ENCODE measurements at places on chromosomes 5 and 9. TPM values are rescaled to one million over a fixed set of nuclear protein-coding genes. Genes with fewer than 3 reads are reported as not detected.

- H3K4me1 ChIP-seq = peaks cover 17% of the 10 kb centered on the region
- H3K27me3 ChIP-seq = peaks cover 2% of the 10 kb centered on the region
- no peaks in the 10 kb centered on the region for H3K36me3 ChIP-seq
- no peak for DNase-seq
- H3K27ac ChIP-seq = no peak overlapping the region
- no peak overlapping the region for H3K4me3 ChIP-seq
Observed at GRCh38 chr9:95729046-95729445, 146.4 kb upstream of the ERCC6L2 start.

- H3K4me3 ChIP-seq = no peak overlapping the region
- no peak overlapping the region for H3K27ac ChIP-seq
- H3K36me3 ChIP-seq = no peaks in the 10 kb centered on the region
- DNase-seq = no peak
- H3K27me3 ChIP-seq = no peaks in the 10 kb centered on the region
- no peaks in the 10 kb centered on the region for H3K4me1 ChIP-seq
Observed at GRCh38 chr9:72384710-72385485, 19.9 kb upstream of the ZFAND5 start.

DNA sequence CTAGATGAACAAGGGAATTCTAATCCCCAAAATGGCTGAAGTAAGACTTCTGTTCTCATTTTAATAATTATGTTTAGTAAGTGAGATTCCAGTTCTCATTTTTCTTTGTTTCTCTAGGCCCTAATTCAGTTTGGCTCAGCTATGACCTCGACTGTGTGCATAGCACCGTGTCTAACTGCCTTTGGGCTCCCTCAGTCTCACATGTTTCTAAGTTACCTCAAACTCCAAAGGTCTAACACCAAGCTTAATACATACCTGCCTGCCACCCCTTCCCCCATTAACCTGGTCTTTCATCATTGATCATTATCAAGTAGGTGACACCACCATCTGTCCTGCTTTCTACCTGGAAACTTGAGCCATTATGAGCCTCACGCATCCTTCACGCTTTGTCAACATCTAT is 273.2 kb downstream of the SAXO1 start:
- H3K36me3 ChIP-seq = no peaks in the 10 kb centered on the region
- no peaks in the 10 kb centered on the region for H3K4me1 ChIP-seq
- no peak for DNase-seq
- no peak overlapping the region for H3K4me3 ChIP-seq
- no peaks in the 10 kb centered on the region for H3K27me3 ChIP-seq

DNA sequence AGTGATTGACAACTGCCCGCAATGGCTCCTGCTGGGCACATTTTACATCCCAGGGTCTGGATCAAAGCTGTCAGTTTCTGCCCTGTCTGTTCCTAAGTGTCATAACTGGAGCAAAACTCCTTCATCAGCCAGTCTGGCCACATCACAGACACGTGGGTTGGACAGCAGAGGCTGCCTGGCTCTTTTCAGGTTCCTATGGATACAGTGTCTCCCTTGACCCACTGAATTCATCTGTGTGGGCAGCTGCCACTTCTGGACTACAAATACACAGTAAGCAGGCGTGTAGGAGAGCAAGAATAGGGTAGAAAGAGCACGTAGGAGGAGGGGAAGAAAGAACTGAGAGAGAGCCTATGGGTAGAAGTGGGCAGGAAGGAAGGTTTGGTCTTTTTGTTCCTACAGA is 238.0 kb downstream of the ENC1 start:
- no peak overlapping the region for H3K27ac ChIP-seq
- H3K36me3 ChIP-seq = no peaks in the 10 kb centered on the region
- peaks cover 11% of the 10 kb centered on the region for H3K4me1 ChIP-seq
- no peak overlapping the region for H3K4me3 ChIP-seq
- H3K27me3 ChIP-seq = no peaks in the 10 kb centered on the region

- no peak for DNase-seq
- H3K36me3 ChIP-seq = no peaks in the 10 kb centered on the region
- no peak overlapping the region for H3K27ac ChIP-seq
- no peak overlapping the region for H3K4me3 ChIP-seq
- H3K27me3 ChIP-seq = no peaks in the 10 kb centered on the region
Observed at GRCh38 chr9:755454-756381, 85.8 kb upstream of the DMRT1 start.

GRCh38 chr5:83899326-83899970 is 178.8 kb upstream of the HAPLN1 start:
- H3K27ac ChIP-seq = no peak overlapping the region
- H3K4me3 ChIP-seq = no peak overlapping the region
- H3K36me3 ChIP-seq = no peaks in the 10 kb centered on the region
- no peaks in the 10 kb centered on the region for H3K27me3 ChIP-seq

DNA sequence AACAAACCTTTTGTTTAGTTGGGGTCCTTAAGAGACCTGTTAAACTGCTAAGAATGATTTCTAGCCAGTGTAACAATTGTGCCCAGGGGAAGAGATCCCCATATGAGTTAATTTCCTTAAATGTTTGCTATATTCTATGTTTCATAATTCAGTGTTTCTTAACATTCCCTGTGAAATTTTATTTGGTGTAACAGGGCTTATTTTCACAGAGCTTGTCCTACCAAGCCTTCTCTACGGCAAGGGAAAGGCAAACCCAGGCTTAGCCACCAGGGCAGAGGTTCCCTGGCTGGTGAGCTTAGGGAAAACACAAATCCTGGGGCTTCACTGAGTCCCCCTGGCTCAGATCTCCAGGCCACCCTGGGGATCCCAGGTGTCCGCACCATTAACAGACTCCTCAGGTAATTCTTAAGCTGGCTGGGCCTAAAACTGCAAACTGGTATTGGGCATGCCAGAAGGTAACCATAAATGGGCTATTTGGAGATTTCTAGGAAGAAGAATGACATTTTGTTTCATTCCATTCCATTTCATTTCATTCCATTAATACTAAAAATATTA is 17.0 kb upstream of the LCP2 start:
- H3K4me3 ChIP-seq = no peak overlapping the region
- no peak for DNase-seq
- H3K27me3 ChIP-seq = no peaks in the 10 kb centered on the region
- no peak overlapping the region for H3K27ac ChIP-seq
- no peaks in the 10 kb centered on the region for H3K36me3 ChIP-seq
- peaks cover 21% of the 10 kb centered on the region for H3K4me1 ChIP-seq

GRCh38 chr9:8037745-8038144 is 238.2 kb upstream of the DMAC1 start:
- H3K27me3 ChIP-seq = no peaks in the 10 kb centered on the region
- H3K4me1 ChIP-seq = no peaks in the 10 kb centered on the region
- no peaks in the 10 kb centered on the region for H3K36me3 ChIP-seq
- H3K27ac ChIP-seq = no peak overlapping the region

DNA sequence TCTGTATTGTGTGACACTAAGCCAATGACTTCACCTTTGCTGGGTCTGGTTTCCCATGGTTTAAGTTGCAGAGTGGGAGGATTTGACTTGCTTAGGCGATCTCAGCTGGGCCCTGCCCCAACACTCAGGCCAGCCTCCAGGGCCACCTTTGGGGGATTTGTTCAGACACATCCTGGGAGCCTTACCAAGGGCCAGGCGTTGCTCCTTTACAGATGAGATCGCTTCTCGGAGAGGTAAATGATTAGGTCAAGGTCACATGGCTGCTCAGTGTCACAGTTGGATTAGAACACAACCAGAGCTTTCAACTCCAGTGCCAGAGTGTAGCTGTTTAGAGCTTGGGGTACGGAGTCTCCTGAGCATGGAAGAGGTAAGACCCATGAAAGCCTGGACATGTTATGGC is 57.5 kb downstream of the COL27A1 start:
- no peaks in the 10 kb centered on the region for H3K27me3 ChIP-seq
- H3K4me3 ChIP-seq = no peak overlapping the region
- no peaks in the 10 kb centered on the region for H3K4me1 ChIP-seq
- no peak overlapping the region for H3K27ac ChIP-seq
- DNase-seq = no peak
- no peaks in the 10 kb centered on the region for H3K36me3 ChIP-seq

GRCh38 chr9:90805006-90805996 is 3.7 kb downstream of the SYK start:
- peaks cover 41% of the 10 kb centered on the region for H3K4me1 ChIP-seq
- DNase-seq = no peak
- peaks cover 4% of the 10 kb centered on the region for H3K36me3 ChIP-seq
- no peak overlapping the region for H3K4me3 ChIP-seq
- no peaks in the 10 kb centered on the region for H3K27me3 ChIP-seq

GRCh38 chr5:150333400-150333799 is 24.1 kb upstream of the TCOF1 start:
- no peaks in the 10 kb centered on the region for H3K27me3 ChIP-seq
- no peak for DNase-seq
- peaks cover 13% of the 10 kb centered on the region for H3K4me1 ChIP-seq
- no peak overlapping the region for H3K4me3 ChIP-seq

- no peaks in the 10 kb centered on the region for H3K27me3 ChIP-seq
- DNase-seq = no peak
- H3K27ac ChIP-seq = no peak overlapping the region
- no peaks in the 10 kb centered on the region for H3K4me1 ChIP-seq
- no peak overlapping the region for H3K4me3 ChIP-seq
Observed at GRCh38 chr5:90305041-90305720, 104.4 kb downstream of the CETN3 start.

DNA sequence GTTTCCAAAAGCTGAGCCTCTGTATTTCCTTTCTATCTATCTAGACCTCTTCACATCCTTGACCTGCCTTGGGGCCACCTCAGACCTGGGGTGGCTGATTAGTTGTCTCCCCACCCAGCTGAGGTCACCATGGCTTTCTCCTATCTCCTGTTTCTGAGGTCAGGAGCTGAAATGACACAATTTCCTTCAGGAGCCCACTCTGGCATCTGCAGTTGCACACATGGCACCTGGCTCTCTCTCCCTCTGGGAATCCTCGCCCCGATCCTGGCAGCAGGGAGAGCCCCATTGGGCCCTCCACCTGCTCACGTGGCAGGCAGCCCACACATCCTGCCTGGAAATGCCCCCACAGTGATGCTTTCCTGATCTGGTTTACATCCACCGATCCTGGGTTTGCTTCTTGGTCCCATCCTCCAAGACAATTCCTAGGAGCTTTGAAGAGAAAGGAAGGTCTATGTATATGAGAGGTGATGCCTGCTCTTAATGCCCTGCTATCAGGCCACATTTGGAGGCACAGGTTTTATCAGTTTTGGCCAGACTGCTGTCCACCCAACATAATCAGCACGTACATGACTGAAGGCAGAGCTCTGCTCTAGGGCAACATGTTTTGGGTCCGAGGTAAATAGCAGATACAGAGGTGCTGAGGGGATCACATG is 53.7 kb downstream of the MARCHF3 start:
- H3K27ac ChIP-seq = no peak overlapping the region
- H3K36me3 ChIP-seq = no peaks in the 10 kb centered on the region
- H3K4me1 ChIP-seq = peaks cover 6% of the 10 kb centered on the region
- no peak for DNase-seq
- no peaks in the 10 kb centered on the region for H3K27me3 ChIP-seq

GRCh38 chr9:2618289-2618688 is 3.3 kb upstream of the VLDLR start:
- peaks cover 7% of the 10 kb centered on the region for H3K27me3 ChIP-seq
- peaks cover 15% of the 10 kb centered on the region for H3K4me1 ChIP-seq
- no peak for DNase-seq
- no peak overlapping the region for H3K4me3 ChIP-seq
- no peak overlapping the region for H3K27ac ChIP-seq

DNA sequence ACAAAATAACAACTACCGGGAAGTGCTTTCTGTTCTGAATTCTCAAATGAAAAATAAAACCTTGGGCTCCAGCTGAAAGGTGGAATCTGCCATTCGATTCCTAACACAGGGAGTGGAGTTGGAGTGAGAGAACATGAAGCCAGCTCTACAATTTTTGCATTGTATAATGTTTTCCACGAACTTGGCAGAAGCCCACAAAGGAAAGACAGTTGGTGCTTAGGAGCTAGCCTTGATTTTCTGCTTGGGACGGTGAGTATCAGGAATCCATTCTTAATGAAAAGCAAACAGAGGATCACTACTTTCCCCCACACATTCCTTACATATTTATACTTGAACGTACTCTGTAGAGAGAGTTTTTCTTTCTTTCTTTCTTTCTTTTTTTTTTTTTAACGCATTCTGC is 74.2 kb upstream of the FBXL7 start:
- no peak overlapping the region for H3K27ac ChIP-seq
- no peak for DNase-seq
- H3K36me3 ChIP-seq = no peaks in the 10 kb centered on the region
- H3K27me3 ChIP-seq = no peaks in the 10 kb centered on the region
- H3K4me1 ChIP-seq = no peaks in the 10 kb centered on the region

GRCh38 chr5:124283031-124283430 is 463.4 kb downstream of the ZNF608 start:
- no peaks in the 10 kb centered on the region for H3K4me1 ChIP-seq
- H3K27me3 ChIP-seq = no peaks in the 10 kb centered on the region
- H3K4me3 ChIP-seq = no peak overlapping the region
- DNase-seq = no peak
- H3K36me3 ChIP-seq = no peaks in the 10 kb centered on the region
- H3K27ac ChIP-seq = no peak overlapping the region

- peaks cover 3% of the 10 kb centered on the region for H3K27me3 ChIP-seq
- H3K36me3 ChIP-seq = no peaks in the 10 kb centered on the region
- H3K27ac ChIP-seq = no peak overlapping the region
Observed at GRCh38 chr9:85038061-85038460, 368.5 kb downstream of the NTRK2 start.

GRCh38 chr9:90880669-90881068 is 79.0 kb downstream of the SYK start:
- H3K27me3 ChIP-seq = no peaks in the 10 kb centered on the region
- H3K27ac ChIP-seq = peak overlapping the region; percentile 17
- H3K4me3 ChIP-seq = no peak overlapping the region
- no peaks in the 10 kb centered on the region for H3K4me1 ChIP-seq
- peaks cover 56% of the 10 kb centered on the region for H3K36me3 ChIP-seq

DNA sequence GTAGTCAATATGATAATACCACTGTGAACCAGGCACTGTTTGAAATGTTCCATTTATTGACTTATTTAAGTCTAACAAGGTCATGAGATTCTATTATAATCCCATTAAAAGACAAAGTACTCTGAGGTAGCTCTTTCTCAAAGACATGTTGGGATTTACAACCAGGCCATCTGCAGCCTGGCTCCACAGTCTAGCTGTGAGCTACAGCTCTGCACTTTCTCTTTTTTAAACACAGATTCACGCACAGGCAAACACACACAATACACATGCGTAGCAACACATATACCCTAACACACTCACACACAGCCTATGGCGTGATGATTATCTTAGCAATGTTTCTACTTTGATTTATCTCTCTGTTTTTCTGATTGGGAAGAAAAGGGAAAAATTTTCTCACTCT is 174.3 kb downstream of the PRR16 start:
- no peak for DNase-seq
- H3K4me3 ChIP-seq = no peak overlapping the region
- no peaks in the 10 kb centered on the region for H3K36me3 ChIP-seq
- no peaks in the 10 kb centered on the region for H3K27me3 ChIP-seq
- H3K4me1 ChIP-seq = no peaks in the 10 kb centered on the region

GRCh38 chr5:72752909-72753308 is 63.6 kb upstream of the TNPO1 start:
- no peaks in the 10 kb centered on the region for H3K4me1 ChIP-seq
- no peaks in the 10 kb centered on the region for H3K36me3 ChIP-seq
- H3K27me3 ChIP-seq = no peaks in the 10 kb centered on the region
- no peak overlapping the region for H3K4me3 ChIP-seq
- peak; percentile 11 for DNase-seq

GRCh38 chr9:101498323-101498722 is 35.3 kb upstream of the RNF20 start:
- no peak for DNase-seq
- H3K4me1 ChIP-seq = no peaks in the 10 kb centered on the region
- no peaks in the 10 kb centered on the region for H3K36me3 ChIP-seq
- H3K4me3 ChIP-seq = no peak overlapping the region

INSYN2B gene
- not detected for total RNA-seq

PCDHAC1 gene
- total RNA-seq = not detected

PTPN3 gene
- total RNA-seq = not detected

CDC25C gene
- 0.47 TPM for total RNA-seq

IFNA2 gene
- total RNA-seq = not detected

NEUROG1 gene
- not detected for total RNA-seq

AGXT2 gene
- total RNA-seq = not detected
